CD4-positive, alpha-beta T cell treated with Interleukin-15 for 4 hours (primary cell): ENCODE measurements at places on chromosomes 5 and 9.
A peak's percentile ranks its signal among the peaks of the same experiment; 100 is the strongest.

GRCh38 chr9:26301659-26302058 is 590.9 kb downstream of the CAAP1 start:
- DNase-seq, result no peak

DNA sequence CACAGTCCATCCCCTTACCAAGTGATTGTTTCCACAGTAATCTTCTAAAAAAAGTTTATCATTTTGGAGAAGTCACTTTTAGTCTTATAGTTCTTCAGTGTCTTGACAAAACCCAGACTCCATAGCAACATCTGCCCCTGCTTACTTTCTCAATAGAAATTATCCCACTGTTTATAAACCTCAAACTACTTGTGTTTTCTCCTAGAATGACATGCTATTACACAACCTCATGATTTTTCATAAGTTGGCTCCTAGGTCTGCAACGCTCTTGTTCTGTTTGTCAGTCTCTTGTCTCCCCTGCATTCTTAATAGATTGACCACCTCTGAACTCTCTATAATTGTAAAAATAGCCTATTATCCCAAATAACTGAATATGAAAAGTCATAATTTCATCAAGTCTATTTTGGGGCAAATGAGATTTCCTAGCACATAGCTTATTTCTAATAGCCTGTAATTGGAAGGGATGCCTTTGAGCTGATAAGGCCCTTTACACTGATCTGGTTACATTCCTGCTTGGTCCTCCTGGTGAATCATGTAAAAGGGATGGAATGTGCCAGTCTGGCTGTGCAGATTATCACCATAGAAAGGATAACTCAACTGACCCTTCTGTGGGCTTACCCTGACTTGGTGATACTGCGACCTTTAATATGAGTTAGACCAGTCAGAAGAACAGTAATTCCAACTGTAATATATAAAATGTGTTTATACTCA is 69.6 kb downstream of the CHSY3 start:
- DNase-seq, result no peak

DNA sequence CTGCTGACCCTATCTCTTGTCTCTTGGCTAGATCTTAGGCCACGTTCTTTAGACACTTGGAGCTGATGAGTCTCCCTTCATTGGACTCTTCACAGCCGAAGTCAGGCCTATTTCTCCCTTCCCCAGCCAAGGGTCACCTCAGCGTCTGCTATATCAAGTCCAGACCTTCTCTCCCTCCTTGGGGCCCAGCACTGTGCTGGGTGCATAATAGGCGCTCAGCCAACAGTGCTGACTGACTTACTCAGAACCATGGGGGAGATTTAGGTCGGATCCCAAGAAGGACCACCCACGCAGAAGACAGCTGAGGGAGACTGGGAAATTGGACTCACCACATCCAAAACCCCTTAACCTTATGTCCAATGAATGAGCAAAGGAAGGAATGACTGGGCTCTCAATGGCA is 5.6 kb upstream of the AMBP start:
- no peak for DNase-seq

- DNase-seq, result no peak
These were observed 49.0 kb downstream of the SGCD start for GRCh38 chr5:156375895-156376495.

- no peak for DNase-seq
These were observed 436.3 kb upstream of the PAPPA start for GRCh38 chr9:115717298-115717697.

DNA sequence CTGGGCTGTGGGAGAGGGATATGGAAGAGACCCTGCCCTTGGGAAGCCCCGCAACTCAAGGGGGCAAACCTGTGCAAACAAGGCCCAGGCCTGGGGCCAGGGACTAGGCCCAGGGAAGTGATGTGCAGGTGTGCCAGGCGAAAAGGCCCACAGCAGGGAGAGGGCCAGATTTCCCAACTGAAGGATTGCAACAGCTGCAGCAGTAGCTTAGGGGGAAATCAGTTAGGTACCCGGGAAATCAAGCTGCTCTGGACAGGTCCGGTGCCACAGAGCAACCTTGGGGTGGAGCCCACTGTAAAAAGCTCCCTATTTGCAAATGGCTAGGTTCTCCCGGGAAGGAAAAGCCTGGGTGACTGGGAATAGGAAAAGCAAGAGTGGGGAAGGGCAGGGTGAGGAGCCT is 10.4 kb downstream of the GRIN1 start:
- no peak for DNase-seq

DNA sequence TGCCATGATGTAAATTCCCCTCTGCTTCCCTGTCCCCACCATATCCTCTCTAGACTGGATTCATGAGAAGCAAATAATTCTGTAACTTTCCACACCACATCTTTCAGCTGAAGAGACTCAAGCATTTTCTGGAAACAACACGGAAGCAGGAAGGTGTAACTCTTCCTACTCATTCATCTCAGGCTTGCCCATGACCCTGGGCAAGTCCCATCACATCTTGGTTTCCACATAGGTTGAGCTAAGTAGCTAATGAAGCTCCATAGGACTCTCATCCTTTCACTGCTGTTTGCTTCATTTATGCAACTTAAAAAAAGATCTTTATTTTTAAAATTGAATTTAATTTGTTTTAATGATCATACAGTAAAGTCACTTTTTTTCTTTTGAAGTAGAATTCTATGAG is 32.7 kb upstream of the STARD4 start:
- DNase-seq, result no peak

- DNase-seq, result no peak
These were observed 250.1 kb downstream of the PBX3 start for GRCh38 chr9:125997196-125997823.

DNA sequence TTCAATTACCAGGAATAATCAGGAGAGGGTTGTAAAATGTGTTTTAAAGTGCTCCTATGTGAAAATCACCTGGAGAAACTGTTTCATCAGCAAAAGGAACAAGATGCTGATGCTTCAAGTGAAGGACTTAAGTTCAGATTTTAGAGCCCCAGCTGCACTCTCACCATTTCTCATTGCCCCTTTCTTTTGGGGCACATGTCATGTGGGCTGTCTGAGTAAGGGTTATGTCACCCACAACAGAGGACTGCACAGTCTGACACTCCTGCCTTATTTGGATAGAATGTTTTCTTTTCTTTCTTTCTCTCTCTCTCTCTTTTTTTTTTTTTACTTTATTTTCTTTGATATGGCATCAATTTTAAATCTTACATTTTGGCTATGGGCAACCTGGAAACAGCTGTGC is 204.1 kb upstream of the EFNA5 start:
- no peak for DNase-seq

- DNase-seq, result no peak
These were observed 692.8 kb upstream of the ZNF608 start for GRCh38 chr5:125439243-125439642.

- DNase-seq, result no peak
These were observed 117.3 kb upstream of the LPCAT1 start for GRCh38 chr5:1641041-1641440.

GRCh38 chr5:14200312-14200990 is 57.3 kb downstream of the TRIO start:
- DNase-seq, result no peak

DNA sequence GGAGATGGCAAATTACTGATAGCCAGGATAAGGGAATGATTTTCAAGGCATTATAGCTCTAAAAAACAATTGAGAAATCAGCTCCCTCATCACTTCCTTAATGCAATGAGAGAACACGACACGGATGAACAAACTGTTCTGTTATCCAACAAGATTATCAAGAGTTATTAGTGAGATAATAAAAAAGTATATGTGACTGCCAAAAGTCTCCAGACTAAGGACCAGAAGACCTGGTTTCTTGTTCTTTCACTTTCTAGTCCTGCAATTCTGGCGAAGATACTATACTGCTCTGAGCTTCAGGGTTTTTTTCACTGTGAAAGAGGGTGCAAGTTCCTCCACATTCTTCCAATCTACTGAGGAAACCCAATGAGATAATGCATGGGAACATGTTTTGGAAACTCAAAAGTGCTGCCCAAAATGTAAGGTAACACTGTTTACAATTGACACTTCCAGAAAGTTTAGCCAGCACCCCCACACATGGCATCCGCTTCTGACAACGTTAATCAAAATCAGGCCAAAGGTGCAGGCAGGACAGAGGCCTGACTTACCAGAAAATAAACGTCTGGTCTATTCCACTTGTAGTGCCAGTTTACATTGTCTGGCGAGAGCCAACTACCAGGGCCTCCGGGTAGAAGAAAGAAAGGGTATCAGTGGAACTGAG is 254.2 kb downstream of the DOCK8 start:
- DNase-seq, result peak; percentile 3

- DNase-seq, result no peak
These were observed 13.9 kb downstream of the PTTG1 start for GRCh38 chr5:160435532-160435931.

DNA sequence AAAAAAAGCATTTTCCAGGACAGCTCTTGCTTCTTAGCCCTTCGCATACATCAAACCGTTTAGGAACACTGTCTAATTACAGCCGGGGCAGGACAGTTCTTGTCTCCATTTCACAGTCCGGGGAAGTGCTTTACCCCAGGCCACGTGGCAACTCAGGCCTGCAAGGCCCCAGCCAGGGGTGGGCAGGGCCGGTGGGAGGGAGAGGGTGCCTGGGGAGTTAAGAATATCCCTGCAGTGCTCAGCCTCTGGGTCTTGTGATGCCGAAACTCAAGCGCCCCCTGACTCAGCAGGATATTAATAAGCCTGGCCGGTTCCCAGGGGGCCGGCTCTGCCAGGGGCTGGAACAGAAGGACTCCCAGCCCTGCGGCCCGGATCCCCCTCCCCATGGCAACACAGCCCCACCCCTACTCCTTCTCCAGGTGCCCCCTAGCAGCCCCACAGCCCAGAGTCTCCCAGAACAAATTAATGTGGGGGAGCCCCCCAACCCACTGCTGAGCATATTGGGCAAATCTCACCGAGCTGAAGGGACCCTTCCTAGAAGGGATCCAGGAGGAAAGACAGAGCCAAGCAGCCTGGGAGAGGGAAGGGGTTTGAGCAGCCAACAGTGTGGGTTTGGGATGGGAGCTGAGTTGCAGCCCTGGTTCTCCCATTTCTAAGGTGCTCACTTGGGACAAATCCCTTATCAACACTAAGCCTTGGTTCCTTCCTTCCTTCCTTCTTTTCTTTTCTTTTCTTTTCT is 45.3 kb downstream of the PLPP7 start:
- DNase-seq, result no peak

GRCh38 chr5:37859805-37860204 is 20.0 kb upstream of the GDNF start:
- no peak for DNase-seq

DNA sequence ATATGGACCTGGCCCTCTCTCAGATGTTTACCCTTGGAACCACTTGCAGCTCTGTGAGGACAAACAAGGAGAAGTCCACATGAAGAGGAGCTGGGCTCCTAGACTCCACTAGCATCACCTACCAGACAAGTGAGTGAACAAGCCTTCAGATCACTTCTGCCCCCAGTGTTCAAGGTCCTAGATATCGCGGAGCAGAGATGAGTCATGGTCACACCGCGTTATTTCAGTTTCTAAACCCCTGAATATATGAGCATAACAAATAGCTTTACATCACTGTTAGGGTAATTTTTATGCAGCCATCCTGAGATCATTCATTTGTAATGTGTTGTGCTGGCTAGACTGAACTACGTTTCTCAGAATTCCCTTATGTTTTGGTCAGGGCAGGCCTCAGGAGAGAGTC is 77.0 kb upstream of the DAP start:
- no peak for DNase-seq

DNA sequence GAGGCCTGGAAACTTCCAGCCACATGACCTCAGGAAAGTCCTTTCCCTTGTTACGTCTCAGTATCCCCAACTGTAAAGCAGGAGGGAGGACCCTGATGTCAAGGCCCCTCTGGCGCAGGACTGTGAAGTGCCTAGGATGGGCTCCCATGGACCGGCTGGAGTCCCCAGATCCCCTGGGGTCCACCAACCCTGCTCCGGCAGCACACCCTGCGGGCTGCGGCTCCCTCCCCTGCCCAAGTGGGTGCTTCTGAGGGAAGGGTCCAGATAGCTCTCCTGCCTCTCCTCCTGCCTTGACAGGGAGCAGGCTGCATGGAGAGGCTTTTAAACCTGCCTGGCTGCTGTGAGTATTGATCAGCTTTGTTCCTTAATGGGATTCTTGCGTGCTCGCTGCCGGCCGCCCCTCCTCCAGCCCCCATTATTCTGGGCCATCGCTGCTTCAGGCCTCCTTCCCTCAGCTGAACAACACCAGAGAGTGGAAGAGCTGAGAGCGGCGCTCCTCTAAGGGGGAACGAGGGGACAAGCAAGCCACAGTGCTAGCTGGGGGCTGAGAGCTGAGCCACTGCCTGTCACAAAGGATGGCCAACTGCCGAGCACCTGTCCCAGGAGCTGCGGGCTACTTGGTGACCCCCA is 25.6 kb upstream of the NTNG2 start:
- DNase-seq, result no peak

DNA sequence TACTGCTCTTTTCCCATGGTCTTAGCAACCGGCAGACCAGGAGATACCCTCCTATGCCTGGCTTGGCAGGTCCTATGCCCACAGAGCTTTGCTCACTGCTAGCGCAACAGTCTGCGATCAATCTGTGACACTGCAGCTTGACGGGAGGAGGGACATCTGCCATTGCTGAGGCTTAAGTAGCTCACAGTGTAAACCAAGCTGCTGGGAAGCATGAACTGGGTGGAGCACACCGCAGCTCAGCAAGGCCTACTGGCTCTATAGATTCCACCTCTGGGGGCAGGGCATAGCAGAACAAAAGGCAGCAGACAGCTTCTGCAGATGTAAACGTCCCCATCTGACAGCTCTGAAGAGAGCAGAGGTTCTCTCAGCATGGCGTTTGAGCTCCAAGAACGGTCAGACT is 40.4 kb downstream of the MCTP1 start:
- no peak for DNase-seq

DNA sequence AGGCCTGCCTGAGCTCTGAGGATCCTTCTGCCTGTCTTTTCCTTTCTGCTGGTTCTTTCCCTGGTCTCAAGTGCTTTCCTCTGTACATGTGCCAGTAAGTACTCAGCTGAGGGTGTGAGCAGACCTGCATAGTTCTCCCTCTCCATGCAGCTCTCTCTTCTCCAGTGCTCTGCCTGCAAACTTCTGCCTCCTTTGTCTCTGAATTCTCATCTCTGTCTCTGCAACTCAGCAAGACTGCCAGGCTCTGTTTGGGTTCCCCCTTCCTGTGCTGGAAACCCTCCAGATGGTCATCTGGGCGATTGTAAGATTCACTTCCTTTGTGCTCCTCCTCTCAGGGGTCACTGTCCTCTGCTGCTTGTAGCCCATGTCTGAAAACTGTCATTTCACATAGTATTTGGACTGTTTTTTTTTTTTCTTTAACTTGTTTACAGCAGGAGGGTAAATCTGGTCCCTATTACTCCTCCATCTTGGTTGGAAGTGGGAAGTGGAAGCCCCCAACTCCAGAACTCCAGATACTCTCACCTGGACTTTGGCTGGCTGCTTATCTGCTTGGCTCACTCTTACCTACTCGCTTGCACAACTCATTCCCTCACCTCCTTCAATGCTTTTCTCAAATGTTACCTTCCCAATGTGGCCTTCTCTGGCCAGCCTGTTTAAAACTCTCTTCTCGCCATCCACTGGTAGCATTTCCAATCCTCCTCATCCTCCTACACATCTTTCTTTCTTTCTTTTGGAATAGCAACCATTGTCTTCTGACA is 175.3 kb upstream of the TBC1D2 start:
- no peak for DNase-seq

- no peak for DNase-seq
These were observed 43.1 kb upstream of the NSMF start for GRCh38 chr9:137502008-137502911.

GRCh38 chr9:8784838-8785237 is 985.3 kb upstream of the DMAC1 start:
- no peak for DNase-seq

GRCh38 chr5:31889001-31889561 is 250.2 kb downstream of the PDZD2 start:
- no peak for DNase-seq

GRCh38 chr5:14504332-14504727 is 77.3 kb upstream of the OTULINL start:
- no peak for DNase-seq

- DNase-seq, result no peak
These were observed 209.5 kb downstream of the IRX2 start for GRCh38 chr5:2542026-2542425.
